ENCODE measurements at places on chromosomes 2 and 18.

DNA sequence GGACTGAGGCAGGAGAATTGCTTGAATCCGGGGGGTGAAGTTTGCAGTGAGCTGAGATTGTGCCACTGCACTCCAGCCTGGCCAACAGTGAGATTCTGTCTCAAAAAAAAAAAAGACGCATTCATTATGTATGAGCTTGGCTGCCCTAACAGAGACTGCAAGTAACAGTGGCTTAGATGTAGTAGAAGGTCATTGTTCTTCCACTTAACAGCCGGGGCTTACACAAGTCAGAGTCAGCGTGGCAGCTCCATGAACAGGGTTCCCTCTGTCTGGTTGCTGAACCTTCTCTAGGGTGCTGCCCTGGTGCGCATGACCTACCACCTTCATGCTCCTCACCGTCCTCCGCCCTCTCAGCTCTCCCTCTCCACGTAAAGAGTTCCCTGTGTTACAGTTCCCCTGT is 49.1 kb upstream of the IGFBP2 start:
- DNase-seq: no peak

DNA sequence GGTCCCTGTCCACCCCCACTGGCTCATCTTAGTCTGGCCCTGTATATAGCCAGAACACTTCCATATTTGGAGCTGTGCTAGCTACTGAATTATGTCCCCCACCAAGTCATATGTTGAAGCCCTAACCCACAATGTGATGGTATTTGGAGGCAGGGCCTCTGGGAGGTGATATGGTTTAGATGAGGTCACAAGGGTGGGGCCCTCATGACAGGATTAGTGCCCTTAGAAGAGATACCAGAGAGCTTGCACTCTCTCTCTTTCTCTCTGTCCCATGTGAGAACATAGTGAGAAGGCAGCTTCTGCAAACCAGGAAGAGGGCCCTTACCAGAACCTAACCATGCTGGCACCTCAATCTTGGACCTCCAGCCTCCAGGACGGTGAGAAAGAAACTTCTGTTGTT is 31.2 kb downstream of the ALPK2 start:
- DNase-seq: no peak

- DNase-seq: no peak
Observed at GRCh38 chr2:232265329-232265728, 113.2 kb upstream of the ALPP start.

DNA sequence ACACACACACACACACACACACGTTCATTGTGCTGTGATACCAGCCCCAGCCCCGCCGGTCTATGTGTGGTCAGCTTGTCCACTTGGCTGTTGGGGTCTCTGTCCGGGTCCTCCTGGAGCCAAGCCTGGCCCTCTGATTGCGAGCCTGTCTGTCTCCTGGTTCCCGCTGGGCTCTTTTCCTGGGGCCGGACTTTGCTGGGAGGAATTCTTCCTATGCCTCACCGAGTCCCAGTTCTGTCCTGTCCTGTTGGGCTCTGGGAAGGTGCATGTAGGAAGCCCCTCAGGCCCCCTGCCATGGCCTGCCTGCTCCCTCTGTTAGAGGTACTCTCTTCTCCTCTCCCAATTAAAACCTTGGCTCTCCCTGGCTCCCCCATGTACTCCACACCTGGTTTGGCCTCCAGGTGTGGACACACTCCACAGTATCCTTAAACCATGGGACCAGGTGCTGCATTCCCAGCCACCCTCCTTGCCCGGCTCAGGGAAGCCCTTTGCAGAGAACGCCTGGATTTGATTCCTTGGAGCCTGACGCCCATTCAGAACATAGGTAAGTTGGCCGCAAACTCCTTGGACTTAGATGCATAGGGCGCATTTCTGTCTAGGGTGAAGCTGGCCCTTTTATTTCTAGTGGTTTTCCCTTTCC is 42.3 kb downstream of the CABLES1 start:
- no peak for DNase-seq

DNA sequence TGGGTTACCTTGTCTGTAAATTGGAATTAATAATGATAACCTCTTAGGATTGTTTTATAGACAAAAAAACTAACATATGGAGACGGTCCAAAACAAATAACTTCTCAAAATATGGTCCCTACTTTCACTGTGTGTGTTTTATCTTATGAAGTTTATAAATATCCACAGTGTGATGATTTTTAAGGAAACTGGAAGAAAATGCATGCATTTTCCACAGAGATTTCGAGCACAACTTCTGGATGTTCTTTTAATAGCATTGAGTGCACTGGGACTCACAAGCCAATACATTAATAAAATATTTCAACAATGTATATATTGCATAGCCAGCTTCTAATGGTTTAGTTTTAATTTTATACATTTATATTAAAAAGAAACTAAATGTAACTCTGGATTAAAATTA is 87.9 kb upstream of the SPHKAP start:
- no peak for DNase-seq

DNA sequence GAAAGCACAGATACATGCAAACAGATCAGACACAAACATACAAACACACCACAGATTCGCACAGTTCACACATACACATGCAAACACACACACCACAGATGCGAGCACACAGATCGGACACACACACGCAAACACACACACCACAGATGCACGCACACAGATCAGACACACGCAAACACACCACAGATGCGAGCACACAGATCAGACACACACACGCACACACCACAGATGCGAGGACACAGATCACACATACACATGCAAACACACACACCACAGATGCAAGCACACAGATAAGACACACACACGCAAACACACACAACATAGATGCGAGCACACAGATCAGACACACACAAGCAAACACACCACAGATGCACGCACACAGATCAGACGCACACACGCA is 149.0 kb downstream of the PXDN start:
- DNase-seq: no peak

DNA sequence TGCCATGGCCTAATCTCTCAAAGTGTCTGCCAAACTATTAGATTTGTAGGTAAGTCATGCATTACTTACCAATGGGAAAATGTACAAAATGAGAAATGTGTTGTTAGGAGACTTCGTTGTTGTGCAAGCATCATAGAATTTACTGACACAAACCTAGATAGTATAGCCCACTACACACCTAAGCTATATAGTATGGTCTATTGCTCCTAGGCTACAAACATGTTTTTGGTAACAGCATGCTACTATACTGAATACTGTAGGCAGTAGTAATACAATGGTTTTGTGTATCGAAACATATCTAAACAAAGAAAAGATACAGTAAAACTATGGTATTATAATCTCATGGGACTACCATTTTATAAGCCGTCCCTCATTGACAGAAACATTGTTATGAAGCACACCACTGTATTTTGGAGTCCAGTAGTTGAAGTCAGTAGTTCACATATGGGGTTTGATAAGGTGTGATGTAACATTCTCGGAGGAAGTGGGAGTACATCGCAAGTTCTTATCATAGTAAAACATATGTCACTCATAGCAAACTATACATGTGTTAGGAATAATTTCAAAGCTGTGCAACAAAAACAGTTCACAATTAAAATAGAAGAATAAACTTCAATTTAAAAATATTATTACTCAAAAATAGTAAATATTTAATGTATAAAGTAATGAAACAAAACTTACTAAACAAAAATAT is 12.0 kb upstream of the GTF2A1L start:
- DNase-seq: no peak

DNA sequence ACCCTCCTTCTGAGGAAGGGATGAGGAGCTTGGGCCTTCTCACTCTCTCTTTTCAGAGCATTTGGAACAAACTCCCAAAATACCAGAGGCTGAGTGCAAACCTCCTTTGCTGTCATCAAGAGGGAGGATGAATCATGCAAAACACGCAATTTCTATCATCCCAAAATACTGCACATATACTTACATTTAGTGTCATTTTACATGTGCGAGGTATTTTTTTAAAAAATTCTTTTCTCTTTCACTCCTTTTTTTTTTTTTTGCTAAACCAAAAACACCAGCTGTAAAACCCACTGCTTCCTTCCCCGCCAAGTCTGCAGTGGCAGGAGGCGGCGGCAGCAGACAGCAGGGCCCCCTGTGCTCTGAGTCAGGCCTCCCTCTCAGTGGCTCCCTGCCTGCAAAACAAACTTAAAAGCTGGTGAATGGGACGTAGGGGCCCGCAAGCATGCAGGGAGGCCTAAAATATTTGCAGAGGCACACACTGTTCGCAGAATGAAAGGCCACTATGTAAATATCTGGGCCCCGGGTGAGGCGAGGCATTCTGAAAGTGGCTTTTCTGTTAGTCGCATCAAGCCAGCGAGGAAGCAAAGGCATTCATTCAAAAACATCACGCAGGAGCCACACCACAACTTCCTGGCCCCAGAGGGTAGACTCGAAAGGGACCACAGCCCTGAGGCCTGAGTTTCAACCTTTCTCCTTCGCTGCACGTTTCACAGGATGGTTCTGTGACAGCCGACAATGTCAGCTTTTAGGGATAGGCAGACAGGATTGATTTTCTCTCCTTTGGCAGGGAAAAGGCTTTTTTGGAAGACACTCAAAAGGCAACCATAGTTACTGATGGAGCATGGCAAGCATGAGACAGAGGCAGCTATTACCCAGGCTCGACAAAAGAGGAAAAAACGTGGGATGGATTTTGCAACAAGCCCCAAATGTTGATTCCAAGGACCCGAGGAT is 73.4 kb downstream of the ACTR2 start:
- DNase-seq: peak; percentile 86

DNA sequence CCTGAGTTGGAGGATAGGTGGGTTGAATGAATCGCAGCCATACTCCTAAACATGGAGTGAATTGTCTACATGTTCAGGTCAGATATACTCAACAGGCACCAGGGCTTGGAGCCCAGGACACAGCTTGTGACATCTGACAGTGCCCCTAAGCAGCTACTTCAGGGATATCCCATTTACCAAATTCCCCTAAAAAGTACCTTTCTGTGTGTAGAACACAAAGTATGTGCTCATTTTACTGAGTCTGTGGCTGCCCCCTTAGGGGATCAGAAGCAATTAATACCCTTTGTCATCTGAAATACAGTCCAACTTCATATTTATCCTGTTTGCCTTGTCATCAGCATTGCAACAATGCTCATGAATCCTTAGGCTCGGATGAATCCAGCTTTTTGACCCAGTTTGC is 20.8 kb downstream of the TNFRSF11A start:
- DNase-seq: no peak

- DNase-seq: no peak
Observed at GRCh38 chr2:178114462-178114861, 2.2 kb downstream of the RBM45 start.

- DNase-seq: no peak
Observed at GRCh38 chr2:224922142-224922727, 120.0 kb downstream of the DOCK10 start.

DNA sequence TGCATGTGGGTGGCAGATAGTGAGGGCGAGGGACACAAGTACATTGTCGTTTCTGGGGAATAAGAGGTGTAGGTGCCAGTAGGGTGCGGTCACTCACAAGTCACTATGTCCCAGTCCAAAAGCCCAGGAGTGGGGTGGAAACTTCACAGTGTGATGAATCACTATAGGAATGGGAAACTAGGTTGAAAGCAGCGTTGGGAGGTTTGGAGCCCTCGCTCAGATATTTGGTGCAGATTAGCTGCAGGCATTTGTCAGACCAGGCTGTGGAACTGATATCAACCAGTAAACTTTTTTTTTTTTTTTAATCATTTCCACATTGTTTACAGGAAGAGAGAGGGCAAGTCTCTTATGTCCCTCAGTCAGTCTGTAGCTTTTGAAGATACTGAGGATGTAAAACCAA is 121.8 kb downstream of the CERS6 start:
- DNase-seq: no peak

DNA sequence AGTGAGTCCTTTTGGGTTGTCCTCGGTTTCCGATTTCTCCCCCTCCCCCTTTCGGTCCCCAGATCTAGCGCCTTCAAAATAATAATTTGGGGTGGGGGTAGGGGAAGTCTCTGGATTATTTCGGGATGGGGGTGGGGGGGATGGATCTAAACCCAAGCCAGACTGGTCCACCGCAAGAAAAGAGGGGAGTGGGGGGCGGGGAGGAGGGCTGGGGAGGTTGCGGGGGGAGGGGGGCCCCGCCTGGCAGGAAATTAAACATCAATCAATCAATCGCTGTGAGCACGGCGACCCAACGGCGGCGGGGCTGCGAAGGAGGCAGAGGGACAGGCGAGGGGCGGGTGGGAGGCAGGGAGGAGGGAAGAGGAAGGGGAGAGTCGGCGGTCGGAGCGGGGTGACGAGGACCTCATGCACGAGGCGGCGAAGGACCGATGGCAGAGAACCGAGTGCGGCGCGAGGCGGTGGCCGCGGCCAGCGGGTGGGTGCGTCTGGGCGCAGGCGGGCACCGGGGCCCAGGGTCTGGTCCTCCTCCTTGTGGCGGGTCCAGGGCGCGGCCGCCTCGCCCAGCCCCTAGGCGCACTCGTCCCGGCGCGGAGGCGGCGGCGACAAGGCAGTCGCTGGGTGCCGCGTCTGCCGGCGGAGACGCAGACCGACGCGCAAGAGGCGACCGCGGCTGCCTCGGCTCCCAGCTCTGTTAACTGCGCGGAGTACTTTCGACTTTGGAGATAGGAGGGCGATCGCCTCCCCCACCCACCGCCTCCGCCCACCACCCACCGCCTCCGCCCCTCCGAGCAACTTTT is 468 bp upstream of the SATB2 start:
- DNase-seq: no peak

GRCh38 chr2:95231723-95232122 is 24.4 kb downstream of the ZNF892 start:
- DNase-seq: peak; percentile 22

- DNase-seq: no peak
Observed at GRCh38 chr2:77104554-77104953, 417.6 kb downstream of the LRRTM4 start.

DNA sequence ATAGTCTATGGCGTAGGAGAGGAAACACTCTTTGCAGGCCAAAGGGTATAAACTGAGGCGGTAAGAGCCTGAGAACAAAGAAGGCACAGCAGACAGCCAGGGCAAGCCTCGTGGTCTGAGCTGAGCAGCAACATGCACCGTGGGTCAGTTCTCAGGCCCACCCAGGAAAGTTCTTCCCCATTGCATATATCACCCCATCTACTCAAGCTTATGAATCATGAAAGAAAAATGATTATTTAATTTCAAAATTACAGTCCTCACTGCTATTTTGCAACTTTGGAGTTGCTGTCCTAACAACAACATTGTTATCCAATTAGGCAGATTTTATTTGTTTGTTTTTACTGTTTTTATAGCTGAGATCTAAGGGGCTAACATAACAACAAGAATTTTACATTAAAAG is 54.7 kb upstream of the RIOK3 start:
- DNase-seq: no peak

Data from stimulated activated CD4-positive, alpha-beta T cell treated with anti-CD3 and anti-CD28 coated beads, Interleukin-1b, Interleukin-23, amount 100 ng/mL, for 48 hours (primary cell).